ENCODE measurements at places on chromosomes 1 and 21. TPM values are rescaled to one million over a fixed set of nuclear protein-coding genes. Genes with fewer than 3 reads are reported as not detected.

GRCh38 chr1:901108-901859 lies 22.4 kb upstream of the SAMD11 start:
- H3K36me3 ChIP-seq = no peaks in the 10 kb centered on the region
- no peak overlapping the region for H3K4me3 ChIP-seq
- no peak for DNase-seq
- peaks cover 3% of the 10 kb centered on the region for H3K27me3 ChIP-seq

VCAM1 gene
- total RNA-seq = 30.7 TPM

DNA sequence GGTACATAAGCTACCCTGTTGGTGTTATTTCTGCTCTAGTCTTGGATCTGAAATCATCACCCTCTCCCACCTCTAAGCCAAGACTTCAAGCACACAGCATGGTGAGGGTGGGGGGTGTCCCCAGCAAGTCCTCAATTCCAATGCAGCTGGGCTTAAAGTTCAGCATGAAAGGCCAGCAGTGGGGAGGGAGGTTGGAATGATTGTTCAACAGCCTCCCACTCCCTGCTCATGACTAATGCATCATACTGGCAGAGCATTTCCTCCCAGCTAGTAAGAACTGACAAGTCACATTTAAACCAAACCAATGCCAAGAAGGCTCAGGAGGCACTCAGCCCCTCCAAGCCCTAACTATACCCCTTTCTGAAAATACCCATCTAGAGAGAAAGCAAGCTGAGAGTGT lies 50.1 kb downstream of the TIAM1 start:
- DNase-seq = no peak
- H3K27ac ChIP-seq = no peak overlapping the region
- H3K4me3 ChIP-seq = no peak overlapping the region
- no peaks in the 10 kb centered on the region for H3K4me1 ChIP-seq

DNA sequence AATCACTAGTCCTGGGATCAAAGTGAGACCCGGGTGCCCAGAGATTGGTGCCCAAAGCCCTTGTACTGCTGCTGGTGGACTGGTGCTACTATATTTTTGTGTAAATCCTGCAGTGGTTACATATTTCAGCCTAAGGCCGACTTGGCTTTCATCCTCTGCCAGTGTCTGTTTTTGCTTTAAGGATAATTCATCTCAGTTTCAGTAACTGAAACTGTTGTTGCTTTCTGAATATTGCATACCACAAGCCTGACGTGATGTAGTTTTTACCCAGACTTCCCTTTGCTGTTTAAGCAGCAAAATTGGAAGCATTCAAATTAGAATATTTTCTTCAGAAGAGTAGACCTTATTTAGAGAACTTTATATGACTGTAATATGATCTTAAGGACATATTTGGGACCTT lies 341.8 kb downstream of the RYR2 start:
- DNase-seq = no peak
- H3K36me3 ChIP-seq = no peaks in the 10 kb centered on the region
- no peaks in the 10 kb centered on the region for H3K27me3 ChIP-seq
- no peak overlapping the region for H3K4me3 ChIP-seq

DNA sequence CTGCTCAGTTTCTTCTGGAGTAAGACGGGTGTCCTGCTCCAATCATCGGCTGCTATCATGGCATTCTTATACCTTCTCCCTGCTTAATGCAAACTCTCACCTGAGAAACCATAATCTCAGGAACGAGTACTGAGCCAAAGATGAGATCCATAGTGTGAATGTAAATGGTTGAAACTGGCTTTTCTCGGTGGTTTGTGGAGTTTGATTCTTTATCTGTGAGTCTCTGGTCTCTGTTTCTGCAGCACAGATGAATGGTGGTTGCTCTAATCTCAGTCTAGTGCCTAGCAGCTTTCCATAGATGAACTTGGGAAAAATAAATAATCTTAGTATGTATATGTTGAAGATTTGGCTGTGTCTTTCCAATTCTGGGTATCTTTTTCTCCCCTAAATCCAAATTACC lies 274.4 kb downstream of the HHAT start:
- H3K27me3 ChIP-seq = no peaks in the 10 kb centered on the region
- no peaks in the 10 kb centered on the region for H3K36me3 ChIP-seq
- no peaks in the 10 kb centered on the region for H3K4me1 ChIP-seq

DNA sequence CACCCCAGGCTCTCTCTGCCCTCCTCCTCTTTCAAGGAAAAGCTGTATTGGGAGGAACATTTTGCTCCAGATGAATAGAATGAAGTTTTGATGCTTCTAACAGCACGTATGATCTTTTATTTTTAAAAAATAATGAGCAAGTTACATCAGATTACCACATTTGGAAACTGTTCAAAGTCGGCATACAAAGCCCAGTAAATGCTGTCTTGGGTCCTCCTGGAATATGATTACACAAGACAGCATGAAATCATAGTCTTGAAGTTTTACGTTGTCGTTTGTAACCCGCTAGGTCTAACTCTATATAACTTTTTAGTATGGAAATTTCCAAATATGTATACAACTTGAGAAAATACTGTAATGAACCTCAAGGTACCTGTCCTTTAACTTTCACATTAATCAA lies 385.6 kb downstream of the HLX start:
- DNase-seq = no peak
- no peak overlapping the region for H3K27ac ChIP-seq
- H3K4me3 ChIP-seq = no peak overlapping the region
- no peaks in the 10 kb centered on the region for H3K4me1 ChIP-seq
- H3K36me3 ChIP-seq = no peaks in the 10 kb centered on the region

- no peak overlapping the region for H3K4me3 ChIP-seq
- H3K36me3 ChIP-seq = no peaks in the 10 kb centered on the region
- H3K4me1 ChIP-seq = no peaks in the 10 kb centered on the region
These were observed 109.5 kb upstream of the SIM2 start for GRCh38 chr21:36589352-36589971.

GRCh38 chr21:42574234-42575027 lies 60.8 kb downstream of the SLC37A1 start:
- H3K4me1 ChIP-seq = no peaks in the 10 kb centered on the region
- H3K27me3 ChIP-seq = no peaks in the 10 kb centered on the region
- no peak for DNase-seq
- H3K27ac ChIP-seq = no peak overlapping the region
- peaks cover 3% of the 10 kb centered on the region for H3K36me3 ChIP-seq
- H3K4me3 ChIP-seq = no peak overlapping the region

ARMH1 gene
- 3.0 TPM for total RNA-seq

DNA sequence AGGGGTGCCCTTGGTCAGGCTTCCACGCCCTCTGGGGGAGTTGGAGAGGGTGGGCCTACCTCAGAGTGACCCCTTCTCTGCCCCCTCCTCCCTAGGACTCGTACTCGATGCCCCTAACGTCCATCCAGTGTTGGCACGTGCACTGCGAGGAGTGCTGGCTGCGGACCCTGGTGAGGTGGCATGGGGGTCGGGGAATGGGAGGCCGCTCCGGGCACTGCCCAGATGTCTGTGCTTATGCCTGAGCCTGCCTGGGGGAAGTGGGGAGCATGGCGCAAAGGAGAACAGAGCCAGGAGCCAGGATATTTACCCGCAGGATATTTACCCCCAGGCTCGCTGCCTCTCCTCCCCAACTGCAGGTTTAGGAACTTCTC lies 24.5 kb downstream of the TMEM53 start:
- H3K36me3 ChIP-seq = peaks cover 46% of the 10 kb centered on the region
- peaks cover 2% of the 10 kb centered on the region for H3K4me1 ChIP-seq

DNA sequence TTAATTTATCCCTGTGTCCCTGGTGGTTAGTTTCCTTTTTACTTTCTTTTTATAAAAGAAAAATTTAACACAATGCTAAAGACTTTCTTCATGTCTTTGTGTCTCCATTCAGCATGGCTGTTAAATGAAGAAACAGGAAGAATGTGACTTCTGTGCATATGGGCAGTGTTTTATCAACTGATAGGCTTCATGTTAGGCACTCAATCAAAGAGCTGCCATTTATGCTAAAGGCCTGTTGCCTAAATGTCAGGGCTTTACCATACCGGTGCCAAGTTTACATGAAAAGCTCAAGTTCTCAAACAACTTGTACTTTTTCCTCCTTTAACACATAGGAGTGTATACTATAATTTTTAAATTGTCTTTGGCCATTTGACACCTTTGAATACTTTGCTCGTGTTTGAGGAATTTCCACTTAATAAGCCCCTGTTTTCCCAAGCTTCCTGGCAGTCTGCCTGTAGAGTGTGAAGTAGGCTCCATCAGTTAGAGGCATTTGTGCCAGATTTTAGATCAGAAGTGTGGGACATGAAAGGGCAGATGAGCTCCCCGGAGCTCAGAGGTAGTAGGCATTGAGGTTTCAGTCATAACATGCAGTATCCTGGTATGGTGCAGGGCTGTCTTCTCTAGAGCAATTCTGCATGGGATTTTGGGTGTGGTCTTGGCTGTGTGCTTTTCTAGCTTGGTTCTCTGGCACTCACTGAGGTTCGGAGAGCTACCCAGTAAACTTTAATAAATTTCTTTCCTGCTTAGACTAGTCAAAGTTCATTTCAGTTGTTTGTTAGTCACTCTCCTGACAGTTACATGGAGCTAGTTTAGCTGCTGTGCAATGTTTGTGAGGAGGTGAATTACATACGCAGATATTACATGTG lies 119.0 kb downstream of the LEPR start:
- H3K27ac ChIP-seq = no peak overlapping the region
- DNase-seq = no peak
- H3K36me3 ChIP-seq = no peaks in the 10 kb centered on the region
- H3K4me1 ChIP-seq = no peaks in the 10 kb centered on the region
- no peaks in the 10 kb centered on the region for H3K27me3 ChIP-seq
- H3K4me3 ChIP-seq = no peak overlapping the region

CA6 gene
- not detected for total RNA-seq

GRCh38 chr21:28699596-28700259 lies 292.9 kb downstream of the LTN1 start:
- H3K27me3 ChIP-seq = no peaks in the 10 kb centered on the region
- no peaks in the 10 kb centered on the region for H3K4me1 ChIP-seq
- no peak overlapping the region for H3K4me3 ChIP-seq
- H3K36me3 ChIP-seq = no peaks in the 10 kb centered on the region
- DNase-seq = no peak

KCNA3 gene
- total RNA-seq = 2.2 TPM

HMGCS2 gene
- 846 TPM for total RNA-seq

DNA sequence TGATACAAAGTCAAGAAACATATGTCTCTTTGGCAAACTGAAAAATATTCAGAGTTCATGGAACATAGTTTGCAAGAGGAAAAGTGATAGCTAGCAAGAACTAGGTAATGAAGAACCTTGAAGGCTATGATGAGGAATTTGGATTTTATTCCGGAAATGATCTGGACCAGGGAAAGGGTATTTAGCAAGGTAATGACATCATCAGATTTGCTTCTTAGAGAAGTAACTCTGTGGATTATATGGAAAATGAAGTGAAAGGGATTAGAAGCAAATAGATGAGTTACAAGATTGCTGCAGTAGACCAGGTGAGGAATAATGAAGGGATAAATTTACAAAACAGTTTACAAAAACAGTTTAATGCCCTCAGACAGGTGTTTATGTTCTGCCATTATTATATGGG lies 197.3 kb downstream of the RASAL2 start:
- no peaks in the 10 kb centered on the region for H3K4me1 ChIP-seq
- H3K36me3 ChIP-seq = no peaks in the 10 kb centered on the region
- no peak for DNase-seq
- no peaks in the 10 kb centered on the region for H3K27me3 ChIP-seq
- H3K27ac ChIP-seq = no peak overlapping the region

DNA sequence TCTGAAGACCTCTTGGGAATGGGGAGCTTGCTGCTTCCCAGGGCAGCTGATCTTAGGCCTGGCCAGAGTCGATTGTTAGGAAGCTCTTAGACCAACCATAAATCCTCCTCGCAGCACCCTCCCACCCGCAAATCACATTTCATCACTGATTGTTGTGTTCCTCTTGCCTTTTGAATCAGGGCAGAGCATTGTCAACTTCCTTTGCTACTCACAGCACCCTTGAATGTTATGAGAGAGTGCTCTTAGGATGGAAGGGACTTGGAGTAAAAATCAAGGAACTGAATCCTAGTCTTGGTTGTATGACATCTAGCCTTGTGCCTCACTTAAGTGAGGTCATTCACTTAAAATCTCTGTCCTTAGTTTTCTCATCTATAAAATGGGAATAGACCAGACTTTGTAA lies 3.0 kb downstream of the VASH2 start:
- DNase-seq = no peak
- no peak overlapping the region for H3K4me3 ChIP-seq
- H3K4me1 ChIP-seq = peaks cover 3% of the 10 kb centered on the region
- H3K27me3 ChIP-seq = no peaks in the 10 kb centered on the region
- H3K36me3 ChIP-seq = no peaks in the 10 kb centered on the region
- no peak overlapping the region for H3K27ac ChIP-seq

DNA sequence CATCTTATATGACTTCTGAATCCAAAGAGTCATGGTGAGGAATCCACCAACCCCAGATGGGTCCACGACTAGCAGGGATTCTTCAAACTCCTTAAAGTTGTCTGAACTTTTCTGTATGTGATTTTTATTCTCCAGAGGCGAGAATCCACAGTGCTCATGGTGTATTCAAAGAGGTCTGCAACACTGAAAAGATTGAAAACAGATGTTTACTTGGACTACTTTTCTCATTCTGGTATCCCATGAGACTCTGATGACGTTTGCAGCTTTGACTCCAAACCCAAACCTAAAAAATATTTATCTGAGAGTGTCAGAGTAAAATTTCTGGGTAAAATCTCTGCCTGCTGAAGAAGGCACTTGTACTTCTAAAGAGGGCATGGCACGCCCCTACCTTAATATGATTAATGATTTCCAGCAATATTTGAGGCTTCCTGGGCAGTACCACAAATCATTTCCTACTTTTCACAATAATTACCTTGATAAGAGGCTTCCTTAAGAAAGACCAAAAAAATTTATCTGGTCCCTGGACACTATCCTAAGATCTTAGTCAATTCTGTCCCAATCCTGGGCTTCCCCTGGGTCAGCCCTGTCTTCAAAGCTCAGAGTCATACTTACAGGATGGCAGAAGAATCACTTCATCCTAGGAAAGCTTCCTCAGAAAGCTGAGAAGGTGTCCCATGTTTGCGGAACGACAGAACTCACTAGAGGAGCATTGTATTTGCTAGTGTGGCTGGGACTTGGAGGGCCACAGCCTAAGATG lies 76.5 kb upstream of the MAP10 start:
- no peak overlapping the region for H3K27ac ChIP-seq
- no peaks in the 10 kb centered on the region for H3K27me3 ChIP-seq
- H3K4me1 ChIP-seq = no peaks in the 10 kb centered on the region
- no peaks in the 10 kb centered on the region for H3K36me3 ChIP-seq
- H3K4me3 ChIP-seq = no peak overlapping the region

DNA sequence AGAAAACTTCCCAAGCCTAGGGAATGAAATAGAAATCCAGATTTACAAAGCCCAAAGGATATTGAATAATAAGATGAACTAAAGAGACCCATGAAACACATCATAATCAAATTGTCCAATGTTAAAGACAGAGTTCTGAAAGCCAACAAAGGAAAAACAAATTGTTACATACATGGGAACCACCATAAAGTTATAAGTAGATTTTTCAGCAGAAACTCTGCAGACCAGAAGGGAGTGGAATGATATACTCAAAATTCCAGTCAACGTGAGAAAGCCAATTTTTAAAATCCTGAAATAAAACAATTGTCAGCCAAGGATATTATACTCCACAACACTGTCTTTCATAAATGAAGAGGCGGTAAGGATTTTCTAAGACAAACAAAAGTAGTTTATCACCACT lies 22.0 kb upstream of the EGLN1 start:
- H3K4me3 ChIP-seq = no peak overlapping the region
- no peaks in the 10 kb centered on the region for H3K4me1 ChIP-seq
- H3K27ac ChIP-seq = no peak overlapping the region
- H3K27me3 ChIP-seq = no peaks in the 10 kb centered on the region

NRIP1 gene
- total RNA-seq = 20.5 TPM

- H3K27me3 ChIP-seq = no peaks in the 10 kb centered on the region
- H3K27ac ChIP-seq = no peak overlapping the region
- H3K4me3 ChIP-seq = no peak overlapping the region
- no peak for DNase-seq
- H3K36me3 ChIP-seq = no peaks in the 10 kb centered on the region
These were observed 52.7 kb upstream of the GCLM start for GRCh38 chr1:93961906-93962305.
